ENCODE measurements at places on chromosomes 3 and 15.

DNA sequence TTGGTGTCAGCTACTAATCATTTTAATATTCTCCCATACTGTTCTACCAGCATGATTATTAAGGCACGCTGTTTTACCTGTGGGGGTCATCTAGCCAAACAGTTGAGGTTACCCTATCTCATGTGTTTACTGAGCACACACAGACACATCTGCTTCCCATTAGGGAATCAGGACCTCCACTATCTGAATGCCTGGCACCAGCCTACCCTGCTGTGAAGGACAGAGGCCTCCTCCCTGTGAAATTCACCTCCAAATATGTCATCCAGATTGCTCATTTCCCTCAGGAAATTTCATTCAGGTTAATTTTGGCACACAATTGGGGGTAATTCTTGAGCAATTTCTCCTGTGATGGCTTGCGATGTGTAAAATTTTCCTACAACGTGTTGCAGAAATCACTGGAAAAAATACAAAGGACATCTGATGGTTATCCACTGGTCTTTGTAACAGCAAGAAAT, 155.6 kb upstream of the NR2E3 start:
- DNase-seq, result no peak

- no peak for DNase-seq
Measured at GRCh38 chr15:91950631-91951329, 97.3 kb downstream of the SLCO3A1 start.

GRCh38 chr3:178393146-178393545, 143.1 kb upstream of the KCNMB2 start:
- DNase-seq, result no peak

- DNase-seq, result peak; percentile 19
Measured at GRCh38 chr3:138082085-138082991, 33.1 kb downstream of the DZIP1L start.

- DNase-seq, result no peak
Measured at GRCh38 chr3:14288833-14289451, 110.3 kb downstream of the LSM3 start.

DNA sequence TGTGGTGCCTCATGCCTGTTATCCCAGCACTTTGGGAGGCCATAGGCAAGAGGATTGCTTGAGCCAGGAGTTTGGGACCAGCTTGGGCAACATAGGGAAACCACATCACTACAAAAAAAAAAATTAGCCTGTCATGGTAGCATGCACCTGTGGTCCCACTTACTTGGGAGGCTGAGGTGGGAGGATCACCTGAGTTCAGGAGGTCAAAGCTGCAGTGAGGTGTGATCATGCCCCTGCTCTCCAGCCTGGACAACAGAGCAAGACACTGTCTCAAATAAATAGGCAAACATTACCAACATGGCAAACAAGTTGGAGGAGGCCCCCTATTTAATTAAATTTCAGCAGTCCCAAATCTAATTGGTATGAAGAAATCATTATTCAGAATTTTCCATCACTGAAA, 143.6 kb downstream of the PGPEP1L start:
- DNase-seq, result no peak

All from GOT3 (cell line).